ENCODE measurements at places on chromosomes 4 and X. TPM values are rescaled to one million over a fixed set of nuclear protein-coding genes. Genes with fewer than 3 reads are reported as not detected.

DNA sequence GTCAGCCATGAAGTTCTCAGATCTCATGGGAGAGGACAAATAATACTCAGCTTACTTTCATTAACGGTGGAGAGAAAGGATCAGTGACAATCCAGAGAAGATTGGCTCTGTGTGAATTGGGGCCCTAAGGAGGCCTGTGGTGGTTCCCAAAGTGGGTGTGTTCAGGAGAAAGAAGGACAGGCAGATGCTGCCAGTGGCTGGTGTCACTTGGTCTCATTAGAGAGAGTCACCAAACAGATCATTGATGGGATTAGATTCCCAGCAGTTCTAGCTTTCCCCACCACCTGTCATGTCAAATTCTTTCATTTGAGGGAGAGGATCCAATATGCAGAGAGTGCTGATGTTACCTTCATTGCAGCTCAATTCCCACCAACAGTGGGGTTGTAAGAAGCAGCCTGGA lies 8.0 kb downstream of the SMPX start:
- H3K27me3 ChIP-seq, result peaks cover 2% of the 10 kb centered on the region
- no peak overlapping the region for H3K4me3 ChIP-seq
- no peak for DNase-seq
- no peaks in the 10 kb centered on the region for H3K36me3 ChIP-seq
- no peaks in the 10 kb centered on the region for H3K4me1 ChIP-seq

- no peak overlapping the region for H3K27ac ChIP-seq
- no peaks in the 10 kb centered on the region for H3K27me3 ChIP-seq
- no peaks in the 10 kb centered on the region for H3K36me3 ChIP-seq
Observed at GRCh38 chr4:21856754-21857153, 91.8 kb downstream of the KCNIP4 start.

DNA sequence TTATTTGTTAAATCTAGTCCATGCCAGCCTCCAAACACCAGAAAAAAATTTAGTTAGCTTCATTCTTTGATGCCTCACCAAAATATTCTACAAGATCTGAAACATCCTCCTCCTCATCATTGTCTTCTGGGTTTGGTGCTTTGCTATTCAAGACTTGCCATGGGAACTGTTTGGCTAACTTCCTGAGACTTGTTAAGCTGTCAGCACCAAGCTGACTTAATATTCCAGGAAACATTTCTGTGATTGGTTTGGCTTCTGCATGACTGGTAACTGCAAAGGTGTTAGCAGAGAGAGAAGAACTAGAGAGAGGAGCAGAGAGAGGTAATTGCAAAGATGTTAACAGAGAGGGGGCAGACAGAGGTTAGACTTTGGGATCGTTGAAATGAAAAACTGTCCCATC lies 101.3 kb downstream of the PALLD start:
- no peak for DNase-seq
- no peak overlapping the region for H3K27ac ChIP-seq
- no peaks in the 10 kb centered on the region for H3K4me1 ChIP-seq
- no peak overlapping the region for H3K4me3 ChIP-seq
- H3K36me3 ChIP-seq, result no peaks in the 10 kb centered on the region

DNA sequence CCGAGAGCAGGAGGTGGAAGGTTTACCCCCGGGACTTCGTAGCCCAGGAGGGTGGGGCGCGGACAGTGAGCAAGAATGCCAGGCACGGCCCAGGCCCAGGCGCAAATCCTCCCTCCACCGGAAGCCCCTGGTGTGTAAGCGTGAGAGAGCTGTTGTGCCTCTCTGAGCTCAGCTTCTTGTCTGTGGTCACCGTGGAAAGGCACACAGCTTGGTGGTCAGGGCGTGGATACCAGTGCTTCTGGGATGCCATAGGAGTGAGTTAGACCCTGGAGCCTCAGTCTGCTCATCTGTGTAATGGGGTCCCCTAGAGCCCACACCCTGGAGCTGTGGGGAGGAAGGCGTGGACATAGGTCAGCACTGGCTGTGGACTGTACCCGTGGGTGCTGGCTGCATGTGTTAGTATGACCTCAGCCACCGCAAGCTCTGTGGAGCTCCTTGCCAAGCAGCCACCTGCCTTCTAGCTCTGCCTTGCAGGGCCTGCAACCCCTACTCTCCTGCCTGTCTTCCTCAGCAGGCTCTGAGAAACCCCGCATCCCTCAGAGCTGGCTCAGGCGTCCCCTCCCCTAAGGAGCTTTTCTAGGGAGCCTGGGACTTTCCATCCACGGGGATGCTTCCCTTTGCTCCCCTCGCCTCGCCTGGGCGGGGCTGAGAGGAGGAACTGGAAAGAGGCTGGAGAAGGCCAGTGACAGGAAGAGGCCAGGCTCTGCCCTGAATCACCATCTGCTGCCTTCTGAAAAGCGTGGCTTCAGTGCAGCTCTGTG lies 28.0 kb upstream of the AFAP1 start:
- DNase-seq, result peak; percentile 36
- H3K36me3 ChIP-seq, result peaks cover 11% of the 10 kb centered on the region
- peaks cover under 1% of the 10 kb centered on the region for H3K27me3 ChIP-seq
- H3K4me1 ChIP-seq, result peaks cover 71% of the 10 kb centered on the region

GRCh38 chr4:10403633-10404445 lies 53.4 kb downstream of the ZNF518B start:
- no peak overlapping the region for H3K27ac ChIP-seq
- H3K27me3 ChIP-seq, result no peaks in the 10 kb centered on the region
- DNase-seq, result peak; percentile 7
- no peaks in the 10 kb centered on the region for H3K36me3 ChIP-seq
- no peaks in the 10 kb centered on the region for H3K4me1 ChIP-seq

DNA sequence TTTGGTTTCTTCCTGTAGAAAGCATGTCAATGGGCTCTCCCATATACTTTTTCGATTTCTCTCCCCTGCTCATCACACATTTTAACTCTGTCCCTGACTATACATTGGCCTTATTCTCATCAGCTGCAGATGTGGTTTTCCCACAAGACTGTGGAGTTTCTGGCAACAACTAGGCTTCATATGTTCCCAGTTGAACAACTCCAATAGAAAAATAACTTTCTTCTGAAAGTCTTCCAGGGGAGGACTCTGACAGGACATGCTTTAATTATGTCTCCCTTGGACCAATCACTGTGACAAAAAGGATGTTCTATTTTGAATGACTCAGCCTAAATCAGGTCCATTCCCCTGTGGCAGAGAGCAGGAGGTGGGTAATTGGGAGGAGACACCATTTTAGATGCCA lies 28.1 kb downstream of the SPANXC start:
- H3K4me1 ChIP-seq, result no peaks in the 10 kb centered on the region
- no peak for DNase-seq
- H3K27ac ChIP-seq, result no peak overlapping the region
- no peaks in the 10 kb centered on the region for H3K27me3 ChIP-seq
- H3K36me3 ChIP-seq, result no peaks in the 10 kb centered on the region

LGI2 gene
- total RNA-seq, result not detected

- H3K36me3 ChIP-seq, result no peaks in the 10 kb centered on the region
- peaks cover 21% of the 10 kb centered on the region for H3K4me1 ChIP-seq
- no peak for DNase-seq
Observed at GRCh38 chrX:63758011-63758410, 27.0 kb downstream of the ARHGEF9 start.

DRD5 gene
- not detected for total RNA-seq

NXF2B gene
- not detected for total RNA-seq

- no peak for DNase-seq
- peak overlapping the region; percentile 82 for H3K27ac ChIP-seq
- H3K27me3 ChIP-seq, result peaks cover 5% of the 10 kb centered on the region
Observed at GRCh38 chr4:38510201-38510600, 153.8 kb upstream of the KLF3 start.

DNA sequence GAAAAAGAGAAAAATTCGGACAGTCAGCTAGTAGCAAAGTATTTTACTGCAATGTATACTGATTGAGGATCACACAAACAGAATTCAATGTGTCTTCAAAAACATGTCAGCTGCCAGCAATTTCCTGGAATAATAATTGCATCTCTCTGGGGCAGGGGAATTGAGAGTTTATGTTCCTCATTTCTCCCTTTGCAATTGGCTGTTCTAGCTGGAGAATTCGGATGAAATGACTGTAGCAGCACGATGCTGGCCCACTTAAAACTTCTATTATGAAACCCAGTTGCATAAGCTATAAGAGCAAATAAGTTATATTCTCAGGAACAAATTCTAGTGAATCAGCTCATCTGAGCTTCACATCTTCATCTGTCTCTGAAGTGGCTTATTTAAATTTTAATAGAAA lies 99.9 kb upstream of the CPEB2 start:
- peaks cover 12% of the 10 kb centered on the region for H3K27me3 ChIP-seq
- peaks cover 3% of the 10 kb centered on the region for H3K4me1 ChIP-seq
- no peaks in the 10 kb centered on the region for H3K36me3 ChIP-seq
- H3K4me3 ChIP-seq, result no peak overlapping the region
- H3K27ac ChIP-seq, result no peak overlapping the region
- DNase-seq, result no peak

DNA sequence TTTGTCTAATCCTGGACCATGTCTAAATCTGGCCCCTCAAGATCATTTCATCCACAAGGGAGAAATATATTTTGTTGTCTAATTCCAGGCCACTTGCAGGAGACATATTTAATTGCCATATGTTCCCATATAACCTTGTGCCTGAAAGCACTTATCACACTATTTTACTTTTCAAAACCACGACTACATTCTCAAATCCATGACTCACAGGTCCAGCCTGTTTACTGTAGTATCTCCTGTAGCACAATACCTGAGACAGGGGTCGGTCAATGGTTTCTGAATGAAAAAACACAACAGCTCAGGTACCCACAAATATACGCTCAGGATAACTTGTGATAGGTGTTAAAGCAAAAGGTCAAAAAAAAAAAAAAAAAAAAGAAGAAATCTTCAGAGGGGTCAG lies 60.9 kb downstream of the SEC24D start:
- DNase-seq, result no peak
- H3K36me3 ChIP-seq, result no peaks in the 10 kb centered on the region
- no peak overlapping the region for H3K4me3 ChIP-seq
- H3K27ac ChIP-seq, result no peak overlapping the region
- H3K27me3 ChIP-seq, result no peaks in the 10 kb centered on the region

GRCh38 chrX:122439831-122440230 lies 744.2 kb upstream of the GRIA3 start:
- H3K4me1 ChIP-seq, result no peaks in the 10 kb centered on the region
- DNase-seq, result no peak
- H3K36me3 ChIP-seq, result no peaks in the 10 kb centered on the region

- no peak for DNase-seq
- no peak overlapping the region for H3K4me3 ChIP-seq
- H3K4me1 ChIP-seq, result no peaks in the 10 kb centered on the region
- no peak overlapping the region for H3K27ac ChIP-seq
Observed at GRCh38 chrX:27598312-27598711, 8.2 kb downstream of the DCAF8L2 start.

DNA sequence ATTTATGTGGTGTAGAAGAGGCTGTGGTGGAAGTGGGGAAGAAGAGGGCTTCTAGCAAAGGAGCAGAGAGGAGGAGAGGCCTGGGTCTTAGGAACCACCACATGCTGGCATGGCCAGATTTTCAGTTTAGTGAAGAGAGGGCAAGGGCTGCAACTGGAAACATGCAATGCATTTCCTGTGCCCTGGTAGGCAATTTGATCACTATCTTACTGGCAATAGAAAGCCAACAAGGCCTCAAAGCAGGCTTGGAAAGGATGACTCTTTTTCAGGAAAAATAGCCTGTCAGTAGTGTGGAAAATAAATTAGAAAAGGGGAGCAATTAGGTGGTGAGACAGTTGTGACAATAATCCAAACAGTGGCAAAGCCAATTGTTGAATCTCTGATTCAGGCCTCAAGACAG lies 501.9 kb upstream of the ZFP42 start:
- H3K27ac ChIP-seq, result no peak overlapping the region
- H3K4me3 ChIP-seq, result no peak overlapping the region
- H3K36me3 ChIP-seq, result no peaks in the 10 kb centered on the region
- no peaks in the 10 kb centered on the region for H3K27me3 ChIP-seq

DNA sequence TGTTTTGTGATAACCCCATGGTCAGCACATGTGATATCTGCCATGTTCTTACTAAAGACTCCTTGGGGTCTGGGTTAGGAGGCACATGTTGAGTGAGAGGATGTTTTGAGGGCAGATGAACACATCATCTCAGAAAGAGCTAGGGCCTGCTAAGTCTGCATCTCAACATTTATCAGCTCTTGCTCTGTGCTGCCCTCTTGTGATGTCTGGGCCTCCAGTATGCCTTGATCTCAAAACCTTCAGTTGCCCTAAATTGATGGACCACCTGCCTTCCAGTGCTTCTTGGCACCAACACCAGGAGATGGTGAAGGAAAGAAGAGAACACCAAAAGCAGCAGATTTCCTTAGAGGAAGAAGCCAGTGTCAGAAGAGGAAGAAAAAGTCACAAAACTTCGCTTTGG lies 22.5 kb downstream of the MID1 start:
- H3K36me3 ChIP-seq, result no peaks in the 10 kb centered on the region
- H3K27ac ChIP-seq, result no peak overlapping the region
- H3K27me3 ChIP-seq, result no peaks in the 10 kb centered on the region
- DNase-seq, result peak; percentile 5

DNA sequence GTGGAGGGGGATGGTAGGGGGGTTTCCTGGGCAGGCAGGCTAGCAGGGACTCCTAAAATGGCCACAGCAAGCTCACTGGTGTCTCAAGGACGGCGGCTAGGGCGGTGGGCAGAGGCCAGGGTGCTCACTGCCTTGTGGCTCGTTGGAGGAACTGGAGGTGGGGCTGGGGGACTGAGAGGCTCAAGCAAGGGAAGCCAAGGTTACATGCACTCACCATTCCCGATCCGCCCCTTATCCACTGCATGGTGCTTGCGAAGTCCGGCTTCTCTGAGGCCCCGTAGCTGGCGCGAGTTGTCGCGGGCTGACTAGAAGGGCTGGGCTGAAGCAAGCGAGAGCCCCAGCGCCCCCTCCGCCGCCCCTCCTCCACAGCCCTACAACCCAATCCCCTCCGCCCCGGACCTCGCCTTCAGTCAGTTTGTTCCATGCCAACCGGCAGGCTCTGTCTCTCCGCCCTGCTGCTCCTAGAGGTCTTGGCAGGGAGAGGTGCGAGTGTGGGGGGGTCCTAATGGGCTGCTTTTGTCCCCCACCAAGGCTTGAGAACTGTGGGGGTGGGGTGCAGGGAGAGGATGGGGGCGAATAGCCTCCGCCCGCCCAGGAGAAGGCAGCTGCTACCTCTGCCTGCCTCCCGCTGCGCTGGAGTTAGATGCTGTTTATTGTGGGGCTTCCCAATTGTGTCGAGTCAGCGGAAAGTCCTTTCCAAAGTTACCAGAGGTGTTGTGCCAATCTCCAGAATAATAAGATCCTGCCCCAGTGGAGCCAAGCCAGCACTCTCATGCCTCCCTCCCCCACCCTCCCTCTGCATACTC lies at the start of gene ARHGEF9:
Gene ARHGEF9, minus strand, starts transcription at position 313 of the 806 bp plus-strand sequence. Its CDS starts 69 bp downstream, at position 244.
- peaks cover 1% of the 10 kb centered on the region for H3K27me3 ChIP-seq
- H3K4me1 ChIP-seq, result peaks cover 1% of the 10 kb centered on the region
- H3K27ac ChIP-seq, result no peak within 1 kb of the TSS
- H3K4me3 ChIP-seq, result peak within 1 kb of the TSS; percentile 39
- no peaks in the 10 kb centered on the region for H3K36me3 ChIP-seq

All from activated CD4-positive, alpha-beta T cell treated with anti-CD3 and anti-CD28 coated beads for 36 hours (primary cell).